Ovary (tissue), 10 donors: ENCODE measurements at places on chromosomes 4 and X. TPM values are rescaled to one million over a fixed set of nuclear protein-coding genes. Genes with fewer than 3 reads are reported as not detected.

Gene PAGE1
- not detected for total RNA-seq

Gene FREM3
- 0.08 TPM for total RNA-seq

Gene BEX4
- total RNA-seq: 51.0 TPM

Gene EIF2S3
- 256 TPM for total RNA-seq

Gene NUP62CL
- 0.78 TPM for total RNA-seq

Gene MAGEA1
- total RNA-seq: not detected

Gene SEPTIN11
- 29.9 TPM for total RNA-seq

Gene CCNQ
- total RNA-seq: 19.3 TPM

Gene CRMP1
- 5.3 TPM for total RNA-seq

Gene SOX3
- total RNA-seq: 2.1 TPM

Gene EDNRA
- total RNA-seq: 80.3 TPM

Gene S100P
- not detected for total RNA-seq

Gene CT45A3
- not detected for total RNA-seq

Gene SUPT20HL1
- total RNA-seq: 0.25 TPM

Gene CENPE
- total RNA-seq: 2.5 TPM

Gene SERTM2
- total RNA-seq: 0.92 TPM

Gene ARL9
- 0.88 TPM for total RNA-seq

Gene AGTR2
- not detected for total RNA-seq

Gene UNC5C
- 8.5 TPM for total RNA-seq

Gene ZFP92
- total RNA-seq: 4.5 TPM

Gene GUCY1A1
- 12.1 TPM for total RNA-seq

Gene UPF3B
- 7.6 TPM for total RNA-seq

Gene FAM9B
- not detected for total RNA-seq

Gene SMIM10L2A
- 7.1 TPM for total RNA-seq

Gene FAM149A
- 10.0 TPM for total RNA-seq

Gene BGN
- 72.3 TPM for total RNA-seq

Gene SMS
- total RNA-seq: 56.4 TPM
